Naive thymus-derived CD4-positive, alpha-beta T cell (primary cell): ENCODE measurements at places on chromosomes 1 and 21.

- no peak for DNase-seq
Observed at GRCh38 chr1:56927171-56927570, 38.6 kb downstream of the C8B start.

GRCh38 chr21:42863504-42863870, 15.9 kb downstream of the WDR4 start:
- DNase-seq = no peak

GRCh38 chr21:15688809-15689208, 41.0 kb upstream of the USP25 start:
- DNase-seq = no peak

GRCh38 chr1:25903986-25904385, 2.2 kb downstream of the STMN1 start:
- no peak for DNase-seq

DNA sequence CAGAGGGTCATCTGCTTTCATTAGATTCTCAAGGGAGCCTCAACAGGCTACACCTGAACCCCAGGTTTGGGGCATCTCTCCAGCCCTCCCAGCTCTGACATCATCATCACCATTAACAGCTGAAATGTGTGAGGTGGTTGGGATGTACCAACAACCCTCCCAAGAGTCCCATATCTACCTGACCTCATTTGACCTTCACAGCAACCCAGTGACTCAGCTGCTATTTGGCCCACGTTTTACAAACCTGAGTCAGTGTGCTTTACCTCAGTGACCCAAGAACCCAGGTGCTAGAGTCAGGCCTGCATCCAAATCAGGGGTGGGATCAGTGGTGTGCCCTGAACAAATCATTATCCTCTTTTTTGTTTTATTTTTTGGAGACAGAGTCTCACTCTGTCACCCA, 53.3 kb upstream of the TINAGL1 start:
- no peak for DNase-seq

GRCh38 chr1:56432166-56432971, 147.0 kb downstream of the PLPP3 start:
- no peak for DNase-seq

- no peak for DNase-seq
Observed at GRCh38 chr1:237961754-237962153, 71.0 kb upstream of the ZP4 start.

DNA sequence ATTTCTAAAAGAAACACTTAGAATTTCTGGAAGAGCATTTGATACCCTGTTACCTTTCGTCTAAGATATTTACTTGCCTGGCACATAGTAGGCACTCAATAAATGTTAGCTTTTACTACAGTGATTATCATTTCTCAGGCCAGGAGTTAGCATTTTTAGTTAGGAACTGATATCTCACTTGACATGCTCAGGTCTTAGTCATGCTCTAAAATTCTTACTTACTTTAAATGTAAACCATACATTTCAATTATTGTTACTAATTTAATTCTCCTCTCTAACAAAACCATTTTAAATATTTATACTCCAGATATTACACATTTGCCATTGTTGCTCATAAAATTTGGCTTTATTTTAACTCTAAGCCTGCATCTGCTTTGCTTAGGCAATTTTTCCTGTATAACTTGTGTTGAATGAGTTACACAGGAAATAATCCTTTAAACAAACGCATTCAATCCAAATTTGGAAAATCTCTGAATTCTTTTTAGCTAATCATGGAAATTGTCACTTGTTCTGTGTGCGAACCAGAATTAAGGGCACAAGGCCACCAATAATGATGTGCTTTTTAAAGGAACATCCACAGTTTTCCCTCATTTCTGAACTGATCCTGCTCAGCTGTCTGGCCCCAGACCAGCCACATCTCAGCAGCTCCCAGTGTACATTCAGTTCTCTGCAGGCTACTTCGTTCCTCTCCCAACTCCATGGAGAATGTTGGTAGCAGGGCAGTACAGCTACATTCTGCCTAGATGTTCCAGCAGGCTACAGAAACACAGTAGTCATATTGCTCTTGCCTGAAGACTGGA, 15.6 kb downstream of the NIBAN1 start:
- DNase-seq = no peak
